ENCODE measurements at places on chromosomes 3 and 15.

GRCh38 chr3:15633766-15634598 lies 32.4 kb downstream of the BTD start:
- no peak for DNase-seq

- no peak for DNase-seq
Measured at GRCh38 chr15:85280203-85280602, 100.2 kb upstream of the AKAP13 start.

- DNase-seq: peak; percentile 82
Measured at GRCh38 chr15:57537072-57537471, 54.6 kb upstream of the MYZAP start.

DNA sequence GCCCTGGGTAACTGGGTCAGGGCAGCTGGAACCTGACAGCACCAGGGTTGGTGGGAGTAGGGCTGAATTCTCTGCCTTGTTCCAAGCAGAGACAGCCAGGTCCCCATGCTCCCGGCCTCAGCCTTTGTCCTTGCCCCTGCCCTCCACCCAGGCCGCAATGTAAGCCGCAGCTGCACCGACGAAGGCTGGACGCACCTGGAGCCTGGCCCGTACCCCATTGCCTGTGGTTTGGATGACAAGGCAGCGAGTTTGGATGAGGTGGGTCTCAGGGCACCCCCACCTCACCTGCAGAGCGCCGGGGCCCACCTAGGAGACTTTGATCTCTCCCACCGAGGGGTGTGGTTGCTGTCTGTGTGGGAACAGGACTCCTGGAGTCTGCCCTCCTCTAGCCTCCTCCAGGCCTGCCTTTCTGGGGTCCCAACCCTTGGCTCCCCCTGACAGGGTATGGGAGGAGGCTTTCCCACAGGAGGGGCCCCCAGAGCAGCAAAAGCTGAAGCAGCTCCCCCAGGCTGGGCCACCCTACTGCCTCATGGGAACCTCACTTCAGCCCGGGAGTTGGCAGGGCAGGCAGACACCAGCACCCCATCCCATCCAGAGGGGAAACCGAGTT lies 23.4 kb downstream of the VIPR1 start:
- DNase-seq: no peak

- DNase-seq: peak; percentile 58
Measured at GRCh38 chr3:108305484-108306172, 9.3 kb downstream of the HHLA2 start.

- DNase-seq: no peak
Measured at GRCh38 chr3:155712008-155712407, 32.9 kb downstream of the PLCH1 start.

- DNase-seq: no peak
Measured at GRCh38 chr3:73674280-73674679, 49.5 kb upstream of the PDZRN3 start.

- DNase-seq: no peak
Measured at GRCh38 chr3:70815817-70816216, 503.4 kb upstream of the MDFIC2 start.

GRCh38 chr3:15243822-15244482 lies 37.9 kb downstream of the CAPN7 start:
- DNase-seq: no peak

DNA sequence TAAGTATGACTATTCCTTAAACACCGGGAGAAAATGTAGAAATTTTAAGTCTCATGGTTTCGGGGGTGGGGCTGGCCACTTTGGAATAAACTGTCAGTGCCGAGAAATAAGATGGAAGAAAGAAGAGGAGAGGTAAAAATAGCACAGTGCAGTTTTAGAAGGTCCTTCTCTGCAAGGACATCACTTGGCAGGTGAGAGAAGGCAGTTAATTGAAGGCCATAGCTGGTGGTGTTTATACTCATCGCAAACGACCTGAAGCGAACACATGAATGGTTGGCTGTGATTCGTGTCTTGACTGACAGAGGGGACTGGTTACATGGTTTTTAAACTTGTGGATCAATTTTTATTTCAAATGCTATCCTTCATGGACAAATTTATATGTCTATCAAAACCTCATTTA lies 54.9 kb upstream of the SENP5 start:
- DNase-seq: no peak

DNA sequence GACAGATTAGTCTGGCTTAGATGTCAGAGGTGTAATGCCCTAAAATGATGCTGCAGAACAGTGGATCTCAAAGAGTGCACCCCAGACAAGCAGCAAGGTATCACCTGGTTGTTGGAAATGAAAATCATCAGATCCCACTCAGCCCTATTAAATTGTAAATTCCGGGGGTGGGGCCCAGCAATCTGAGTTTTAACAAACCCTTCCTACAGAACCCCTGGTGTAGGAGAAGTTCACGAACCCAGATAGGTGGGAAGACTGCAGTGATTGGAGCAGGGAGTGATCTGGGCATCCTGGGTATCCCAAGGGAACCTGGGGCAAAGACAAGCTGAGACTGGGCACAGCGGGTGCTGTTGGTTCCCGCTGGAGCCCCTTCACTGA lies 24.3 kb upstream of the THRB start:
- DNase-seq: no peak

- DNase-seq: peak; percentile 75
Measured at GRCh38 chr15:72199721-72200212, 2.2 kb upstream of the GRAMD2A start.

GRCh38 chr15:27706300-27706699 lies 392.8 kb downstream of the OCA2 start:
- no peak for DNase-seq

- no peak for DNase-seq
Measured at GRCh38 chr3:60497902-60498301, 753.4 kb downstream of the FHIT start.

GRCh38 chr3:180049391-180049790 lies 12.7 kb upstream of the PEX5L start:
- no peak for DNase-seq

DNA sequence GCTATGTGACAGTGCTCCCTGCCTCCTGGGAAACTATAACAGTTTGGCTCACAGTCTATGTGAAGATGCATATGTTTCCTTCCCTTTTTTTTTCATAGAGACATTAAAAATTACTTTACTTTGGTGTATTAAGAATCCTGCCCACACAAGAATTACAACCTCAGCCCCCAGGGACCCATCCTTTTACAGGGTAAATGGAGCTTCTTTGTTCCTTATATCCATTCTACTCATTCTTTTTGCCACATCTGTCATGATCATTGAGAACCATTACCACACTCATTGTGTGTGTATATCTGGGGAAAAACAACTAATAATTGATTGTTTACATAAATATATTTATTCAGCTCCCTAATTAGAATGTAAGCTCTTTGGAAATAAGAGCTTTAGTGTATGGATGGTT lies 157.4 kb downstream of the SSR3 start:
- no peak for DNase-seq

DNA sequence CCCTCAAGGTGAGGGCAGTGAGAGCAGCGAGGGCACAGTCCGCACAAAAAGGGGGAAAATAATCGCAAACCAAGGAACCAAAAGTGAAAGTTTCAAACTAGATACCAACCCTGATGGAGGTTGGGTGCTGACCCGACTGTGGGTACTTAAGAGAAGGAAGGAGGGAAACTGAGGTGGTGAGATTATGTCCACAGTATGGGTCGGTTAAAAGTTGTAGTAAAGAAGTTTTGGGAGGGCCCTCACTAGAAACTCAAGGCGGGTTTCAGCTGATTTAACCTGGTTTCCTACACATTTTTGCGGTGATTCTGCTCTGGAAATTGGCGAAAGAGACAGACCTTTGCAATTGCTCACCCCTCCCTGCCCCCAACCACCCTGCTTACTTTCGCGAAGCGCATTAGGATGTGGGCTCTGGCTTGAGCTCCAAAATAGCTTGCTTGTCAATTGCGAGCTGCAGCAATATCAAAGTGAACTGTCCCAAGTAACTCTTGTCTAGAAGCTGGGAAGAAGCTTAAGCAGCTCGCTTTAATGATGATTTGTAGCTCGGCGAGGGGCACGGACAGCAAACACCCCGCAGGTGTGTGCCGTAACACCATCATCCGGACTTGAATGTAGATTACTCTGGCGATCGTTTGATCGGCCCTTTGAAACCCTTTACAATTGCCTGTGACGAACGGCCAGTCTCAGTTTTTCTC lies 15.8 kb downstream of the SOX2 start:
- no peak for DNase-seq

DNA sequence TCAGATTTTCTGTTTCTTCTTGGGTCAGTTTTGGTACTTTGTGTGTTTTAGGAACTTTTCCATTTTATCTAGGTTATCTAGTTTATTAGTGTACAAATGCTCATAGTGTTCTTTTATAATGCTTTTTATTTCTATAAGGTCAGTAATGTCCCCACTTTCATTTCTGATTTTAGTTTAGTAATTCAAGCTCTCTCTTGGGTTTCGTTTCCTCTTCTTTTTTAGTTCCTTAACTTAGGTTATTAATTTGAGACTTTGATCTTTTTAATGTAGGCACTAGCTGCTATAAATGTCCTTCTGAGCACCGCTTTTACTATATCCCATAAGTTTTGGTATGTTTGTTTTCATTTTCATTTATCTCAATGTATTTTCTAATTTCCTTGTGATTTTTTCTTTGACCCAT lies 27.0 kb upstream of the CD200R1L start:
- no peak for DNase-seq

- no peak for DNase-seq
Measured at GRCh38 chr3:159825216-159825854, 163.3 kb upstream of the IL12A start.

DNA sequence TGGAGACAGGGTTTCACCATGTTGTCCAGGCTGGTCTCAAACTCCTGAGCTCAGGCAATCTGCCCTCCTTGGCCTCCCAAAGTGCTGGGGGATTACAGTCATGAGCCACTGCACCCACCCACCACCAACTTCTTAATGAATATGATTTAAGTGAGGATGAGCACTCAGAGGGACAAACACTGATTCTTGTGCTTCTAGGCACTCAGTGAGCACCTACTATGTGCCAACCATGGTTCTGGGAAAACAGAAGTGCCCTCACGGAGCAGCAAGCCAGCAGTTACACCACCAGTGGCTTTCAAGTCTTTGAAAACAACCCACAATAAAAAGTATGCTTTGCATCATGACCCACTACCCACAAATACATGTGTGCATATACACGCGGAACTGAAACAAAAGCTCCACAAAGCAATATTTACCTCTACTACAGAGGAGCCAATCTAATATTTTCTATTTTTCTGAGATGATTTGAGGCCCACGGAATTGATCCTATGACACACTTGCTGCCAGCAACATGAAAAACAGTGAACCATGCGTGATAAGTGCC lies 91.9 kb downstream of the MEGF11 start:
- no peak for DNase-seq

- DNase-seq: no peak
Measured at GRCh38 chr15:92638291-92638708, 17.3 kb downstream of the FAM174B start.

DNA sequence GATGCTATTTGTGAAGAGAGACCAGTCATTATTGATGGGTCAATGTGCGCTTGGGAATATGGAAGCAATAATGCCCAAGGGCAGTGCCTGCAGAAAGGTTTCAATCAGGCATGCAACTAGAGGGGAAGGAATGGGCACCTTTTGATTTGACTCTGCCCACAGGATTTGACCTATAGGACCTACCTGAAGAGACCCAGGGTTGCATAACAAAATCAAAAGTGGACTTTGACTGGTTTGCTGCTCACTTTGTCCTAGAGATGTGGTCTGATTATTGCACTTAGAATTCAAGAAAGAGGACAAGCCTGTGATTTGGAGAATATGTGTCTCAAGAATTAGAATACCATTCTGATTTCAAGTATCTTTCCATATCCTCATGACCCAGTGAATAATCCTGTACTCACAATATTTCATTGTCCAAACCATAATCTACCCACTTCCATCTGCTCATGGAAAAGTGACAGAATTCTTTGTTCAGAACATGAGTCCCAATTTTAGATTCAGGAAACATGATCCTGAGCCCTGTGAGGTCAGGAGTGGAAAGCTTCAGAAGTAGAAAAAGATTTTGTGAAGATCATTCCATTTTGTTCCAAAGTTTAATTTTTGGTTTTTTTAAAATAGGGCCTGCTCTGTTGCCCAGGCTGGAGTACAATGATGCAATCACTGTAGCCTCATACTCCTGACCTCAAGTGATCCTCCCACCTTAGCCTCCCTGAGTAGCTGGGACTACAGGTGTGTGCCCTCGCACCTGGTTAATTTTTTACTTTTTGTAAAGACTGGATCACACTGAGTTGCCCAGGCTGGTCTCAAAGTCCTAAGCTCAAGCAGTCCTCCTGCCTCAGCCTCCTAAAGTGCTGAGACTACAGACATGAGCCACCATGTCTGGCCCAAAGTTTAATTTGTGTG lies 151.3 kb upstream of the NR2E3 start:
- DNase-seq: no peak

DNA sequence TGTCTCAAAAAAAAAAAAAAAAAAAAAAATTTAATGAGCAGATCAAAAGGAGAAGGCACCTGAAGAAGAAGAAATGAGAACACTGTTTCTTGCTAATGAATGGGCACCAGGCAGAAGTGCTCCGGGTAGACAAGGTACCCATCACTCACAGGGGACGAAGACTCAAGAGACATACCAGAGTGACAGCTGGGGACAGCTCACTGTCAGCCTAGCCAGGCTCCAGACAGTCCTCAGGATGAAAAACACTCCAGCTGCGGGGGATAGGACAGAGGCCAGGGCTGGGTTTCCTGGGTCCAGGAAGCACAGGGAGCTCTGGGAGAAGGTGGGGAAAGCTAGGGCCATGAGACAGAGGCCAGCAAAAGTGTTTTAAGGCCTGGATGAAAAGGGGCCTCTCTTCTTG lies 48.5 kb upstream of the PARL start:
- DNase-seq: no peak

GRCh38 chr15:62089616-62090015 lies 22.8 kb downstream of the C2CD4A start:
- no peak for DNase-seq

DNA sequence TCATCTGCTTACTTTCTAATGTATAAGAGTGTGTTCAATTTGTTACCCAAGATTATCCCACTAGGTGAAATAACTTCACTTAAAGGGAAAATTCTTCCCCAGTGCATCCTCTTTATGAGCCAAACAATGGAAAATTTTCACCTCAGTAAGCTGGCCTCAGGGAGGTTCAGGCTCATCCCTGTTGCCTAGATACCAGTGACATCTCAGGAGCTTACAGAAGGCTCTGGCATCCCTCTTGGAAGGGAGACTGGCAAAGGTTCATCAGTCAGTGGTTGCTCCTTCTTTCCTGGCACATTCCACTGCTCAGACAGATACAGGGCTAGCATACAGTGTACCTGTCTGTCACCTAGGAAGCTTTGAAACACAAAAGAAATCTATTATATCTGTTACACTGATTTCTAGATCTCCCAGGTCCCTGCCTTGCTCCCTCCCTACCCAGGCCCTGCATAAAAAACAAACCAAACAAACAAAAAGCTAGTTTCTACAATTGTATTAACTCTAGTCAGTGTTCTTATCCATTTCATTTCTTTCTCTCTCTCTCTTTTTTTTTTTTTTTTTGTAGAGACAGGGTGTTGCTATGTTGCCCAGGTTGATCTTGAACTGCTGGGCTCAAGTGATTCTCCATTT lies 1.7 kb downstream of the IP6K2 start:
- DNase-seq: peak; percentile 45

GRCh38 chr15:100199711-100200286 lies 142.0 kb downstream of the ADAMTS17 start:
- no peak for DNase-seq

Measured in RCC 7860 (cell line).